OCI-M1 (cell line): ENCODE measurements at places on chromosomes 3 and 15.

GRCh38 chr15:72939514-72940228, 112.6 kb upstream of the NEO1 start:
- no peak for DNase-seq

GRCh38 chr15:50828610-50829206, 63.2 kb upstream of the SPPL2A start:
- DNase-seq: peak; percentile 77

DNA sequence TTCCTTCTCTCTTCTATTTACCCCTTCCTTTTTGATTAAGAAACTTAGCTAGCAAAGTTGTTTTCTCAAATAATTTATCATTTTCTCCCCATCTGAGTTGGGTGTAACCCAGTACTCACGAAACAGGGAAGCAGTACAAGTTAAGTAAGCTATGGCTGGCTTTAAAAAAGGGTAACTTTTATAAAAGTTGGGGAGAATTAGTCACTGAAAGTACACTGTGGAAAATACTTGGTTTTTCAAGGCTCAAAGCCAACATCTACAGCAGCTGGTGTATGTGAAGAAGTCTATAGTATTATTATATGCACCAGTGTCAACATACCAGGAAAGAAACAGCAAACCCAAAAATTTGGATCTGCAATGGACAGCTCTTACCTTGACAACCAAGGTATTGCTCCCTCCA, 25.5 kb downstream of the CLK3 start:
- DNase-seq: no peak

- no peak for DNase-seq
Observed at GRCh38 chr3:55661141-55661540, 174.0 kb upstream of the WNT5A start.

DNA sequence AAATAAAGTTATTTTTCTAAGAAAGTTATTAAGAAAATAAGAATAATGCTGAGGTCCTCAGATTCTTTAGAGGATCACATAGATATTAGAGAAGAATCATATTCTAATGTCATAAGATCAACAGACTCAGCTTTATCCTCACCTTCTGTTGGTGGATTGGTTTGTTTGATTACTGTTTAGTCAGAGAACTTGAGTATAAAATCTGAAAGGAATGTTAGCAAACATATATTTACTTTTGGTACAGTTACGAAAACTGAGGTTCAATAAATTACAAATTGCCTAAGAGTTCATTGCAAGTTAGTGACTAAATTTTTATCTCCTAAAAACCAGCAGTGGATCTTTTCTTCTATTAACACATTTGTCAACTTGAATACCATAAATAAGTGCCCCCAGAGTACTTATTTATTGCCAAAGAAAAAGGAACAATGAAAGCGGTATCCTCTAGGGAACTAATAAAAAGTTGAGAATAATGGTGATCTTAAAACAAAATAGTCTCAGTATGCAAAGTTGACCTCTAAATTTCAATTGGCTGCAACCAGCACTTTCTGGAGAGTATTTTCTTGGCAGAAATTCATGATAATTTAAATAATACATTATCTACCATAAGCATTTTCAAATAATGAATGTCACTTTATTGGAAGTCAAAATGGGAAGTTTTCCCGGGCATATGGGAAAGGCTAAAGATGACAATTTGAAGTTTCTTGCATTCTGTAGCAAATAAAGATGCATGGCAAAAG, 296.8 kb downstream of the OTOL1 start:
- no peak for DNase-seq

- DNase-seq: no peak
Observed at GRCh38 chr15:58538225-58538727, 106.5 kb downstream of the LIPC start.

- DNase-seq: peak; percentile 18
Observed at GRCh38 chr3:46490338-46491084, 7.3 kb upstream of the RTP3 start.
